Naive thymus-derived CD4-positive, alpha-beta T cell (primary cell): ENCODE measurements at places on chromosomes 11 and 22.

DNA sequence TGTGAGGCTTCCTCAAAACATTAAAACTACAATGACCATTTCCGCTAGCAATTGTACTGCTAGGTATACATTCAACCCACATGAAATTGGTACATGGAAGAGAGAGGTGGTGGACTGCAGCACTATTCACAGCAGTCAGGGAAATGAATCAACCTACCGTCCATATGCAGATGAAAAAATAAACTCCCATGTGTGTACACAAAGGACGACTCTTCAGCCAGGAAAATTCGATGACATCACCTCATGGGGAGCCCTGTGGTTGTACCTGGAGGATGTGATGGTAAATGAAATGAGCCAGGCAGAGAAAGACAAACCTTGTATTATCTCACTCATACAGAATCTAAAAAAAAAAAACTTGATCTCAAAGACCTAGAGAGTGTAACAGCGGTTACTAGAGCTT is 23.3 kb downstream of the RFPL3 start:
- DNase-seq: no peak

- DNase-seq: no peak
These were observed 2.3 kb upstream of the TYMP start for GRCh38 chr22:50531962-50532674.

- DNase-seq: no peak
These were observed 59.4 kb downstream of the DDI1 start for GRCh38 chr11:104095791-104096190.

DNA sequence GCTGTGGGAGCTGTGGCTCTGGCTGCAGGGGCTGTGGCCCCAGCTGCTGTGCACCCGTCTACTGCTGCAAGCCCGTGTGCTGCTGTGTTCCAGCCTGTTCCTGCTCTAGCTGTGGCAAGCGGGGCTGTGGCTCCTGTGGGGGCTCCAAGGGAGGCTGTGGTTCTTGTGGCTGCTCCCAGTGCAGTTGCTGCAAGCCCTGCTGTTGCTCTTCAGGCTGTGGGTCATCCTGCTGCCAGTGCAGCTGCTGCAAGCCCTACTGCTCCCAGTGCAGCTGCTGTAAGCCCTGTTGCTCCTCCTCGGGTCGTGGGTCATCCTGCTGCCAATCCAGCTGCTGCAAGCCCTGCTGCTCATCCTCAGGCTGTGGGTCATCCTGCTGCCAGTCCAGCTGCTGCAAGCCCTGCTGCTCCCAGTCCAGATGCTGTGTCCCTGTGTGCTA is 514 bp downstream of the KRTAP5-9 start:
- DNase-seq: no peak

DNA sequence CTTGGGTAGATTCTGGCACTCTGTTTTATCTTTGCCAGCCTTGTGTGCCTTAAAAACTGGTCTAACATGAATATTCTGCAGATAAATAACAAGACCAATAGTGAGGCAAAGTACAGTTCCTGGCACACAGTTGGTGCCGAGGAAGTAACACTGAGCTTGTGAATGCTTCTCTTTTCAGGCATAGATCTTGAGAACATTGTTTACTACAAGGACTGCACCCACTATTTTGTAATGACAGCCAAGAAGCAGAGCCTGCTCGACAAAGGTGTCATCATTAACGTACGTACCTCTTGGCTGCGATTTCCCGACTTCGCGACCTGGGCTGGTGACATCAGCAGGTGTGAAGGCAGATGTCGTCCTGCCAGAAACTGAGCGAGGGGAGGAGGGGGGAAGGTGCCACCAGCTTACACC is 105.7 kb downstream of the MICAL2 start:
- no peak for DNase-seq

DNA sequence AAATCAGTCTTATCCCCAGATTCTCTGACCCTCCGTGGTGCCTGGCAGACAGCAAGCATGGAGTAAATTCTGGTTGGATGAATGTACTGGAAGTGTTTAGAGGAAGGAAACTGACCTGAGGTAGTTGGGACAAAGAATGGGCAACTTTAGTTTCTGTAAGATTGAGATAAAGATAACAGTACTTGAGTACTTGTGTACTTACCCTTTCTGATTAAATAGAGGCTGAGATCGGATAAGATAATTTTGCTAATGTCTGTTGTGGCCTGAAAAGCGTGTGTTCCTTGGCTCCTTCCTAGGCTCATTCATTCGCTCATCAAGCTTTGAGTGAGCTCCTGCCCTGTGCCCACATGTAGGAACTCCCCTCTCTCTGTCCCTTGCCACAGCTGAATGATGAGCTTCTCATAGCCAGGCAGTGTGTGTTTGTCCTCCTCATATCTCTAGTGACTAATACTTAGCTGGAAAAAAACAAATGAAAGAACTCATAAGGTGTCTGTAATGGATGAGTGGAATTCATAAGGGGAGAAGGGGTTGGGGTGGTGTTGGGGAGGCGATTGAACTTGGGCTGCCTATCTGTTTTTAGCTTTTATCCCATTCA is 118.1 kb downstream of the DBX1 start:
- no peak for DNase-seq

DNA sequence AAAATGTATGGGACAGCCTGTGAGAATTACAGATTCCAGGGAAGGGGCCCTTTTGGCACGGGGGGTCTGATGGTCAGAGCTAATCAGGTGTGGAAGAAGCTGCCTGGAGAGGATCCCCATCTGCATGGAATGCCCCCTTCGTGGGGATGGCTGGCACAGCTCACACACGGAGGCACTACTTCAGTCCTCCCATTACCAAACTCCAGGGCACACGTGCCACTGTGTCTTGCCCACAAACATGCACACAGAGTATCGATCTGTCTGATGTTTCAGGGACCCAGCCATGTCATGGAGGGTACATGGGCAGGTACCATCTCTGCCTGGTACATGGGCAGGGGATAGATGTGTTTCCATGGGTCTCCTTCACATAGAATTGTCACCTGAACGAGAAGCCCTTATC is 14.7 kb downstream of the KCNQ1OT1 start:
- DNase-seq: no peak

- no peak for DNase-seq
These were observed 108.1 kb downstream of the MORC2 start for GRCh38 chr22:30860176-30861105.

DNA sequence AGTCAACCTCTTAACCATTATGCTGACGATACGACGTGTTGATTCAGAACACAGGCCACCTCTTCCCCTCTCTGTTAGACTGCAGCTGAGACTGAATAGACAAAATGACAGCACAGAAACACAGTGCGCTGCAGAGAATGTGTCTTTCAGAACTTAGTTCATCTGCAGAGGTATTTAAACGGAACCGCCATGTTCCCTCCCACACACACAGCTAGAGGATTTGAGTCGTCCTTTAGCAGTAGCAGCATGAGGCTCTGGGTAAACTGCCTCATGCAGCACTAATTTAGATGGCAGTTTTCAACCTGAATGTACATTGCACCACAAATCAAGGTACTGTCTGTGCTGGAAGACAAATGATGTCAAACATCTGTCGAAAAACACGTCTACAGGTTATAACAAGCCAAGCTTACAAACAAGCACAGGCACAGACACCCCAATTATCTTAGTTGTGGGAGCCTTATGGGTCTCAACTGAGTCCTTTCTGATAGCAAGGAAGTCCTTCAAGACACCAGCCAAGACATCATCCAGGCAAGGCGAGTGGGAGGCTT is 76.6 kb upstream of the LRRC4C start:
- DNase-seq: no peak

DNA sequence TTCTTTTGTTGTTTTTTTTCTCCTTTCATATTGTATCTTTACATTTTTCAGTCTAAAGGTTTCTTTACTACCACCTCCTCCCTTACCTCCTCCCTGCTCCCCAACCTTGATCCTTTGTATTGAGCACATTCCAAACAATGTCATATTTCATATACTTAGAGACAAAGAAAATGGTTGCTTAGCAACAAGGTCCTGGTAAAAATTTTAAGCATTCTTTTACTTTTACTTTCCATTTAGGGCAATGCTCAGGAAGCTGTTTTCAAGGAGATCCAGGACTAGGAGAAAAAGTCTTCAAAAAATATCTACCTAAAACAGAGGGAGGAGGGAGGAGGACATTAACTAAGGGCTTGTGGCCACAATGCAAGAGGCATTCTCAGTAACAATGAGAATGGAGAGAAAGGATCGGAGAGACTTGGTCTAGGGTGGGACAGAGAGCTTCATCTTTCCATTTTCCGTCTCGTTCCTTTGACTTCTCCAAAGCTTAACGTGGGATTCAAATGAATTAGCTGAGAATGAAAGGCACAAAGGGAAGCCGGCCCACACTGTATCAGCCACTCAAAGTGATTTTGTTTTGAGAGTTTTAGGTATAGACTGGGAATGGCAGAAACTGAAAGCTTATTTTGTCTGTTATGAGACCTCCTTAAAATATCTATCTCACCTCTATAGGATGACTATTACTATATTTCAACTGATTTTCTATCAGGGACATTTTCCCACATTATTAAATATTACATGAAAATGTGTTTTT is 455.7 kb downstream of the RAB38 start:
- DNase-seq: no peak

DNA sequence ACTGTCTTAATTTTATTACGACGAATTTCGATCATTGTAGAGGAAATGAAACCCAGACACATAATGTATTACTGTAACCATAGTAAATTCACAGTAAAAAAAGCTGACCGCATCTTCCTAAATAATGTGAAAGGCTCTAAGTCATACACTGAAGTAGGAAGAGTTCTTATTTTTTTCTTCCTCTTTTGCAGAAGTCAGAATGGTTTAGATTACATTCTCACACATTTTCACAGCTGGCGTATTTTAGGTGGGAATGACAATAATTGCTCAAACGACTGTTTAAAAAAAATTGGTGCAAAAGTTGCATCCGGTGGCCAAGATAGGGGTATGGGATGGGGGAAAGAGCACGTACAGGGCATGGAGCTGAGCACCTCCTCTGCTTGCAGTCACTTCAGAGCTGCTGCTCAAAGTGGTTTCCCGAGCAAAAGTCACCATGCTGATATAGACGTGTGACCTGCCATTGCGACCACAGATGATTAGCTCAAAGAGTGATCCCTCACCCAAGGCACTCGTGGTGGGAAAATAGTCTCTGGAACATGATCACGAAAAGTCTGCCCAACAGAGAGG is 35.3 kb downstream of the MMP13 start:
- no peak for DNase-seq

DNA sequence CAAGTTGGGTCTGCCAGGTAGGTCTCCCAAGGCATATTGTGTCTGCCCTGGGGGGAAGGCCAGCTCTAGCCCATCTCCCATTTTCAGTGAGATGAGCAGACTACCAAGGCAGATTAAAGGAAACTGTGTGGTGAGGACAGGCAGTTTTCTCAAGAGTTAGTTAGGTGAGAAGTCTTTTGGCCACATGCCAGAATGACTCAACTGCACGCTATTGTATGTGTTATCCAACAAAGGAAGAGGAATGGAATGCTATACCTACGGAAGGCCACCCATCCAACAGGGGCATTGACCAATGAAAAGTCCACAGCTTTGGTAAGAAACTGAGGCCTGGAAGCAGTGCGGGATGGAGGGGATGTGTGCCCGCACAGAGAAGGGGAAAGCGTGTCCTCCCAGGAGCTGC is 941.7 kb downstream of the NTM start:
- DNase-seq: no peak

- DNase-seq: no peak
These were observed 22.3 kb downstream of the PPFIBP2 start for GRCh38 chr11:7536100-7536499.

DNA sequence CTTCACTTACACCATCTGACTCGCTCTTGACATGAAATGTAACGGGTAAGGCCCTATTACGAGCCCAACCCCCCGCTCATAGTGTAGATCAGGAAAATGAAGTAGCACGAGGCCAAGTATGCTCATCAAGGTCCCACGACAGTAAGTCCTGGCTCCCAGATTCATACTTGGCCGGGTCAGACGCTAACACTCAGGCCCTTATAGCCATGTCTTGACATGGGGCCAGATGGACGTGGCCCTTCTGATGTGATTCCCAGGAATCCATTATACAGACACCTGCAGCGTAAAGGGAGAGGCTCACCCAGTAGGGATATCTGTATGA is 175.1 kb downstream of the CEP164 start:
- DNase-seq: no peak

DNA sequence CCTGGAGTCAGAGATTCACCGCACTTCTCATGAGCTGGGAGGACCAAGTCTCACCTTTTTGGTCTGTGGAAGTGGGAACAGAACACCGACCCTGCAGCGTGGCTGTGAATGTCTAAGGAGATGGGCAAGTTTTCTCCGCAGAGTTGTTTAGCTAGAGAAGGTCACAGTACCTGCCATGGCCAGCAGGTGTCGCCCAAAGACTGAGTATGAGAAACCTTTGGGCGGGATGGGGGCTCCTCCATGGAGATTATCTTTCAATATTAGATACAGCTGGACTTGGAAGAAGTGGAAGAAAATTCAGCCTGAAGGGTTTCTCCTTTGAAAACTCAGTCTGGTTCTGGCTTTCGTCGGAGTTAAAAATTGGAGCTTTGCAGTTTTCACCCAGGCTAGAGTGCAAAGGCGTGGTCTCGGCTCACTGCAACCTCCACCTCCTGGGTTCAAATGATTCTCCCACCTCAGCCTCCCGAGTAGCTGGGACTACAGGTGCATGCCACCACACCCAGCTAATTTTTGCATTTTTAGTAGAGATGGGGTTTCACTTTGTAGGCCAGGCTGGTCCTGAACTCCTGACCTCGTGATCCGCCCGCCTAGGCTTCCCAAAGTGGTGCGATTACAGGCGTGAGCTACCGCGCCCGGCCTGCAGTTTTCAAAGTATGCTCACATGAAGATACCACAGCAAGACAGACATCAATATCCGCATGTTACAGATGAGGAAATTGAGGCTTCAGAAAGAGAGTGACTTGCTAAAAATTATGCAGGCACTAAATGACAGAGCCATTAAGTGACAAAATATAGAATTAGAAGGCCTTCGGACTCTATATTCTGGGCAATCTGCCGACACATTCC is 10.7 kb upstream of the DSCAML1 start:
- DNase-seq: peak; percentile 55

DNA sequence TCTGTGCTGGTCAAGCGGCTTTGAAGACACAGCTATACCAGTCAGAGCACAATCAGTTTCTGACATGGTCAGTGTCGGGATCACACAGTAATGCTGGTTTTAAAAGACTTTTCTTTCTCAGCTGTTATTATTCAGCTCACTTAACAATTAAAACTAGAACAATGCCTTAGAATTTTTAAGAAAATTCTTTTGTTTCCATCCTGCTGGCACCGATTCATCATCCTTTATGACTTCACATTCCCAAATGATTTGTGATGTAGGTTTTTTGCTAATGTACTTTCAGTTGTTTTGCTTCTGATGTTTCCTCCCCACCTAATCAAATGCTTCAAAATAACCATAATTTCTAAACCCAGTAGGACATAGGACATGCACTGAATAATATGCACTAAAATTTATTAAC is 34.5 kb upstream of the OLFML1 start:
- no peak for DNase-seq

DNA sequence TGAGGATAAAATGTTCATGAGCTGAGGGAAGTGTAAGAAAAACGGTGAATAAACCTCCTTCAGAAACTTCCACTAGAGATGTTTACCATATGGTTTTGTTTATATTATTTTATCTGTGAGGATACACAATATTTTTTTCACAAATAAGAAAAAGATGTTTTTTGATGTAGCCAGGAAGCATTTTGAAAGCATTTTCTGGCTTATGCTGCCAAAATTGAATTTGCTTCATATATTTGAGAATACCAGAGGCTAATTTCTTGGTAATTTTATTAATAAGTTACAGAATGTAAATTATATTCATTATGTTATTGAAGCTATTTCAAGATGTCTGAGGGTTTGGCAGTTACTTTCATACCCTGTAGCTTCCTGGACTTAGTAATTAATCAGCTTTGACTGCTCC is 686.6 kb downstream of the LUZP2 start:
- no peak for DNase-seq

GRCh38 chr11:117752721-117753237 is 44.2 kb downstream of the DSCAML1 start:
- no peak for DNase-seq
